ENCODE measurements at places on chromosomes 11 and 22.
A peak's percentile ranks its signal among the peaks of the same experiment; 100 is the strongest.

DNA sequence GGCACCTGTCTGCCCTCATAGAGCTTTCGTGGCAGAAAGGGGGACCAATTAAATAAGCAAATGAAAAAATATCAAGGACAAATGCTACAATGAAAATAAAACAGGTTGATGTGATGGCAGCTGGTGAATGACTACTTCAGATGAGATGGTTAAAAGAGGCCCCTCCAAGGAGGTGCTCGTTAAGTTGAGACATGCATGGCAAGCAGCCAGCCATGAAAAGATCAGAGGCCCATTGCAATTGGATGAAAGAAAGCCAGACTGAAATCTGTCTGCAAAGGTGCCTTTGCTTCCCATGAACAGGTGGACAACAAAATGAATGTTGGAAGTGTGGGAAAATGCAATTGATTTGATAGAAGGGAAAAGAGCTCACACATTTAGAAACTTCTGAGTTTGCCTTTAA lies 848 bp upstream of the TRPC6 start:
- DNase-seq = no peak

DNA sequence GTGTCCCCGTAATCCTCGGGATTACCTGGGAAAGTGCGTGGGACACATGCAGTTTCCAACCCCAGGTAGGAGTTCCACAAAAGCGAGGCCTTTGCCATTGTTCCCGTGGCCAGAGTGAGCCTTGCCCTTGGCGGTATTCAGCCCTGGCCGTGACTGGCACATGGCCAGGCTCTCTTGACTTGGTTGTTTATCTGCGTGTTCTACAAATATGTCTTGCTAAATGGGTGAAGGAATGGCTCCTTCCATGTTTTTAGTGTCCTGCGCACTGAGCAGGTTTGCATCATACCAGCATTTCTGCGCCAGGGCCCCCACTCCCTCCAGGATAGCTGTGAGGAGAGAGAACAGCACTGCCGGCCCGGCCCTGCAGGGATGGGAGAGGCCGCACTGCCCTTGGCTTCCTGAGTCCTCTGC lies 20.0 kb downstream of the POLR3H start:
- DNase-seq = no peak

DNA sequence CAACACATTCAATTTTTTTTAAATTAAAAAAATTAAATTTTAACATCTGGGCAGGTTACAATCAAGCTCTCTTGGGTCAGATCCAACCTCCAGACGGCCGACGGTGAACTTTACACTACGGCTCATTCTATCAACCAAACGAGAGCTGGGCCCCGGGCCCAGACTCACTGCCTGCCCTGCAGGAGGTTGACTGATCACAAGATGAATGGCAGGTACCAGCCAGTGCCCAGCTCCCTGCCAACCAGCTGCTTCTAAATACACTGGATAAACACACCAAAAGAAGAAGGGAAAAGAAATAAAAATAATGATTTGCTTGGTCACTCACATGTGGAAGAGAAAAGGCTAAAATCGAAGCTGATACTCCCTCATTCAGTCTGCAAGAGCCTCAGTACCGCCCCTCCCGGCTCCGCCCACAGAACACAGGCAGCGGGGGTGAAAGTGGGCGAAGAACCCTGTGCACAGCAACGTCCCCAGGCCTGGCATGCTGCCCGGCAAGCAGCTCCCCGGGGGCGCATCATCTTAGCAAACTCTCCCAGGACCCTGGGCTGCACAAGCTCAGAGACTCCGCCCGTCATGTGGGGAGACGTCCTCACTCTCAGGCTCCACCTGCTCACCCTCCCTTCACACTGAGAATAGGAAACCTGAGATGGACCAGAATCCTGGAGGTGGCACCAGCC lies 303.4 kb downstream of the SHANK2 start:
- no peak for DNase-seq

DNA sequence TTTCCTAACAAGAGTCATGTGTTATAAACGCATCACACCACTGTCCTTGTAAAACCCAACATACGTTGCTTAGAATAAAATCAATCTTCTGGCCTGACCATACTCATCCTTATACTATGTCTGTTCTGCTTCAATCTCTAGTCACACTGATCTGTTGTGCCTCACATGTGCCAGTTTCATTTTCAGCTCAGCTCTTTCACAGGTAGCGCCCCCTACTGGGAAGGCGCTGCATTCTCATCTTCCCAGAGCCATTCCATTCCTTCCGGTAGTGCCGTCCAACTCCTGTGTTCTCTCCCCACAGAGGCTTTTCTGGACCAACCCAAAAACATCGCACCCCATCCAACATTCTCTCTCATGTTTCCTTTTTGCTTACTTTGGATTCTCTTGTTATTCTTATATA lies 22.2 kb downstream of the CASP5 start:
- DNase-seq = peak; percentile 26

DNA sequence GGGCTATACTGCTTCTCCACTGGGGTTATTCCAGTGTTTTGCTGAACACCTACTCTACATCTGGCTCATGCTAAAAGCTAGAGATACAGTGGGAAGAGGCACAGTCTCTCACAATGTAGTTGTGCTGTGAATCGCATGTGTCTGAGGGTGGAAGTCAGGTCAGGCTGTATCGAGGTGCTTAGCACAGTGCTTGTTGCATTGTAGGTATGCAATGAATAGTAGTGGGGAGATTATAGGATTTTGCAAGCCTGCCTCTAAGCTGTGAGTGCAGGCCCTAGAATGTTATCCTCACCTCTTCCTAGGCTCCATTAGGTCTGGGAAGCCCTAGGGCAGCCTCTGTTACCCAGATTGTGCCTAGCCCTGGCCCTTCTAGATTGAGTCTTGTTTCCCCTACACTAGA lies 37.4 kb downstream of the MYO18B start:
- DNase-seq = no peak

DNA sequence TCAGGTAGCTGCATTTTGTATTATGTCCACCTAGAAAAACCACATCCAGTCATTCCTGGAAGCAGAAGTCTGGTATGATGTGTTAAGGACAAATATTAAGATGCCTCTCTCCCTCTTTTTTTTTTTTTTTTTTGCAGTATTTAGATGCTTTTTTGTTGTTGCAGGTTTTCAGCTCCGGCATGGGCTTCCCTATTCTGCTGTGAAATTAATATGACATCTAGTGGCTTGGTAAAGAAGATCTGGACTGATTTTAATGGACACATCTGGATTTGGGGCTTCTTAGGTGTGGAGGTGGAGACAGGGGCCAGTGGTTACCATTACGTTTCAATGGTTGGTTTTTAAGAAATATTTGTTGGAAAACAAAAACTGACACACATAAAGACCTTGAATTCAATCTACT lies 47.5 kb upstream of the RASSF10 start:
- no peak for DNase-seq

DNA sequence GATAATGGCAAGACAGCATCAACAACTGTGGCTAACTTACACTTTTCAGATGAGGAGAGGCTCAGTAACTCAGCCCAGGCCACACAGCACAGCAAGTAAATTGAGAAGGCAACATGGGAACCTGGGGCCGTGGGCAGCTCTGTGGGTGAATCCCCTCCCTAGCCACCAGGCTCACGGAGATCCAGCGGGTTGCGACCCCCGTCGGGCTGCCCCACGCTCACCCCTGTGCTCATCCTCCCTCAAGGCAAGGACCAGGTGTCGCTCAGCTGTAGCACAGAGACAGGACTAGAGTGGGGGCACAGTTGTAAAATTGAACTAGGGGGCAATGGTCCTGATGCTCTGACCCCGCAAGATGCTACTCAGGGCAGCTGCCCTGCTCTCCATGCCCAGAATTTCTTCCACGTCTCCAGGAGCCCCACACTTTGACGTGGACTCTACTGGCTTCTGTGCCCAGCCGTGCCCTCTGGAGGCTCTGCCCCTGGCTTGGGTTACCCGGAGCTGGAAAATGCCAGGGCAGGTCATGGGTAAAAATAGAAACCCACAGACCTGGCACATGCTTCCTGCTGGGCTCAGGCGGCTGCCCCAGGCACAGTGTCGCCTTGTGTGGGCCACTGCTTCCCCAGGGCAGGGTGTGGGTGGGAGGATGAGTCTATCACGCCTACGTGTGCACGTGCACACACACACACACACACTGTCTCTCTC lies 9.0 kb downstream of the TUBA8 start:
- no peak for DNase-seq

GRCh38 chr22:20128902-20129746 lies 2.5 kb upstream of the ZDHHC8 start:
- peak; percentile 26 for DNase-seq

DNA sequence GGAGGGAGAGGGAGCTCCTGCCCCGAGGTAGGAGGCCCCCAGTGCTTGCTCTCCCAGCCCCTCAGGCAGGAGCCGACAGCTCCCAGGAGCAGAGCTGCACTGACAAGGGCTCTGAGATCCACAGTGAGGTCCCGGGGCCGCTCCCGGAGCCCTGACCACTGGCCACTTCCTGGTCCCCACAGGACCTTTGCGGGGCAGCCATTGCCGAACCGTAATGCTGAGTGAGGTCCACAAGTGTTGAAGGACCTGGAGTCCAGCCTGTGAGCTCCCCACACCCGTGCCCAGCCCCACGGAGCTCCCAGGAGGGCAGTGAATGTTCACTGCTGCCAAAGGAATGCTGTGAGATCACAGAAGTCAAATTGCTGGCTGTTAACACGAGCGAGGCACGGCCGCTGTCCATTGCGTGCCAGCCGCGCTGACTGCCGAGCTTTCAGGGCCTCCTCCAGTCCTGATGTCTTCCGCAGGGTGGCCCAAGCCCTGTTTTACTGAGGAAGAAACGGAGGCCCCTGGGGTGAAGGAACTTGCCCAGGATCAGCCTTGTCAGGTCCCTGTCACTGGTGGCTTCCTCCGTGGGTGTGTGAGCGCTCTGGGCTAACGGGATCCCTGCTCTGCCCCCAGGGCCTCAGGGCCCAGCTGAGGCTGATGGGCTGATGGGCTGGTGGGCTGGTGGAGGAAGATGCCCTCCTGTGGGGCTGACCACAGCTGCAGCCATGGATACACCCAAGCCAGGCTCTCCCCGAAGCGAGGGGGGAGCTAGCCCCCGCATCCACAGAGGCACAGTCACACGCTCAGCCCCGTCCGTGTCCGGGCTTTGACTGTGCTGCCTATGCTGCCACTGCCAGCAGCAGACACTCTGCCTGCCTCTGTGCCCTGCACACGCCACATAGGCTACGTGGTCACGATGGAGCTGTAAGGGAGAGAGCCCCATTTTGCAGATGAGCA lies 70.8 kb downstream of the WNT7B start:
- DNase-seq = no peak

DNA sequence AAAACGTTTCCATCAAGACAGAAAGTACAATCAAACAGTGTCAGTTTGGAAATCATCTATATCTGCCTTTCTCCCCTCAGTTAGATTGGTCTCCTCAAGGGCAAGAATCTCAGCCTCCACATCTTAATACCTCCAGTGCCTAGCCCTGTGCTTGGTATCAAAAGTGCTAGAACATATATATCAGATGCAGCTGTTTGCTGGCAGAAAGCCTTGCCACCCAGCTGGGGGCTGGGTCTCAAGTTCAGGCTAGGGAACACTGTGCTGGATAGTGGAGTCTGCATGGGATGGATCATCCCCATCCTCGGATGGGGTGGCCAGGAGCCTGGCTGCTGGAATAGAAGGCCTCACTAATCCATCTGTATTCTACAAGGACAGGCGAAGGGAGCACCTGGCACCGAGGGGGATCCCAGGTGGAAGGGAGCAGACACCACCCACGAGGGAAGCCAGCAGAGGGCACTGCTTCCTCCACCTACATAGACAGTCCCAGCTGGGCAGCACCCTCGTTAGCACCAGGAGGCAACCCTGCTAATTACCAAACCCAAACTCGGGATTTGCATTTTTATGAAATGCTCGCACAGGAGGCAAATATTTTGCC lies 602.2 kb downstream of the BUD13 start:
- DNase-seq = no peak

GRCh38 chr22:44975427-44976262 lies 34.2 kb downstream of the PHF21B start:
- DNase-seq = no peak

DNA sequence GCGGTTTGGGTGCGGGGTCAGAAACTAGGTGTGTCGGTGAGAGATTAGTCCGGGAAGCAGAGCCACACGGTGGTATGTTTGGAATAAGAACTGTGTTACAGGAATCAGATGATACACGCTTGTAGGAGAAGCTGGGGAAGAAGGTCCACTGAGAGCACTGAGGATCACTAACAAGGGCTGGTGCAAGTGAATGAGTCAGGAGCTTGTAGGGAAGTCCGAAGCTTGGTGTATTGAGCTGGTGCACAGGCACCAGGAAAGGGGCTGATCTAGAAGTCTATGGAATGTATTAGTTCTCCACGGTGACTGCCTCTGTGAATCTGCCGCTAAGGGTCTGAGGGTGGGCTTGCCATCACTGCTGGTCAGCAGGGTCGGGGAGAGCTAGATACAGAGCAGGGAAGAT lies 18.8 kb upstream of the GRK3 start:
- DNase-seq = no peak

- no peak for DNase-seq
Observed at GRCh38 chr11:17209939-17210245, 2.1 kb upstream of the PIK3C2A start.

- no peak for DNase-seq
Observed at GRCh38 chr11:27387362-27387761, 24.3 kb upstream of the CCDC34 start.

- no peak for DNase-seq
Observed at GRCh38 chr11:6414874-6415328, 4.0 kb downstream of the APBB1 start.

DNA sequence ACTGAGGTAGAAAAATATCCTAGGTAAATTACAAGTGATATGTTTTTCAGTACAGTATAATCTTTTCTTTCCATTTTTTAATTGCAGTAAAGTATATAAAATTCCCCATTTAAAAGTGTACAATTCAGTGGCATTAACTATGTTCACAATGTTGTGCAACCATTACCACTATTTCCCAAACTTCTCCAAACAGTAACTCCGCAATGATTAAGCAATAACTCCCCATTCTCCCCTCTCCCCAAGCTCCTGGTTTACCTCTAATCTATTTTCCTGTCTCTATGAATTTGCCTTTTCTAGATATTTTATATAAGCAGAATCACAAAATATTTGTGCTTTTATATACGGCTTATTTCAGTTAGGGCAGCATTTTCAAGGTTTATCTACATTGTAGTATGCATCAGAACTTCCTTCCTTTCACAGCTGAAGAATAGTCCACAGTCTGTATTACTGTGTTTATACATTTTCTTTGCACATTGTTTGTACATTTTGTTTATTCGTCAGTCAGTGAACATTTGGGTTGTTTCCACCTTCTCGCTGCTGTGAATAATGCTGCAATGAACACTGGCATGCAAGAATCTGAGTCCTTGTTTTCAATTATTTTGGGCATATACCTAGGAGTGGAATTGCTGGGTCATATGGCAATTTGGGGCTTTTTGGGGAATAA lies 110.7 kb downstream of the RPL27A start:
- DNase-seq = no peak

DNA sequence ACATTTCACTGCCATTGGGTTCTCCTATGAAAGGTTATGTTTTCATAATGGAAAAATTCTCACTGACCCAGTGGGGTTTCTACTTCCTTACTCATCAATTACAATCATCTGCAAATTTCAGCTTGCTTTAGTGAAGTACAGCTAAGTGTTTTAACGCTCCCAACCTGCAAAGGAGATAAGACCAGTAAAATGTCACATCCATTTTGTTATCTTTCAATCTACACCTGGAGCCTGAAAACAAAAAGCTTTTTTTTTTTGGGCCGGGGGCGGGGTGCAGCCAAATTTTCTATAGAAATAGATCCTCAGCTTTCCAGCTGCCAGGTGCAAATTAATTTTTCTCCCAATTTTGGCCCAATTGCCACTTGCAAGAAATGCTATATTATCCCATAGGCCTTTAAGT lies 40.6 kb downstream of the CADM1 start:
- DNase-seq = no peak

GRCh38 chr11:95242091-95242844 lies 11.3 kb upstream of the SESN3 start:
- no peak for DNase-seq
